ENCODE measurements at places on chromosomes 6 and 20.

- no peak for DNase-seq
These were observed 16.9 kb downstream of the TBPL1 start for GRCh38 chr6:133969921-133970295.

DNA sequence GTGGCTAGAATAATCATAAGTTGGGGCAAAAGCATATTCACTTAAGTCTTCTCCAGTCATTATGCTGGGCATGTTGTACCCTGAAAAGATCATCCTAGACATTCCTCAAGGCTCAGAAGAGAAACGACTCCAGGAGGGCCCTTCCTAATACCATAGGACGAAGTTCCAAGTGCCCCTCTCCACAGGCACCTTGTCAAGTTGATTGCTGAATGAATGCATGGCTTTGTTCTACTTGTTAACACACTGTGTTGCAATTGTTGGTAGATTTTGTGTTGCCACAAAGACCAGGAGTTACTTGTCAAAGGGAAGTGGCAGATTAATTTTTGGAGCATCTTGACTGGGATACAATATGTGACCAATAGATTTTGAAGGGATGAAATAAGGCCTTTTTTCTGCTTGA lies 194.3 kb upstream of the SMLR1 start:
- no peak for DNase-seq

- DNase-seq = no peak
These were observed 11.0 kb downstream of the ZNF133 start for GRCh38 chr20:18299364-18299763.

- no peak for DNase-seq
These were observed 407.1 kb upstream of the JAG1 start for GRCh38 chr20:11080781-11081377.

- DNase-seq = no peak
These were observed 101.5 kb downstream of the RPP40 start for GRCh38 chr6:4902363-4902762.

DNA sequence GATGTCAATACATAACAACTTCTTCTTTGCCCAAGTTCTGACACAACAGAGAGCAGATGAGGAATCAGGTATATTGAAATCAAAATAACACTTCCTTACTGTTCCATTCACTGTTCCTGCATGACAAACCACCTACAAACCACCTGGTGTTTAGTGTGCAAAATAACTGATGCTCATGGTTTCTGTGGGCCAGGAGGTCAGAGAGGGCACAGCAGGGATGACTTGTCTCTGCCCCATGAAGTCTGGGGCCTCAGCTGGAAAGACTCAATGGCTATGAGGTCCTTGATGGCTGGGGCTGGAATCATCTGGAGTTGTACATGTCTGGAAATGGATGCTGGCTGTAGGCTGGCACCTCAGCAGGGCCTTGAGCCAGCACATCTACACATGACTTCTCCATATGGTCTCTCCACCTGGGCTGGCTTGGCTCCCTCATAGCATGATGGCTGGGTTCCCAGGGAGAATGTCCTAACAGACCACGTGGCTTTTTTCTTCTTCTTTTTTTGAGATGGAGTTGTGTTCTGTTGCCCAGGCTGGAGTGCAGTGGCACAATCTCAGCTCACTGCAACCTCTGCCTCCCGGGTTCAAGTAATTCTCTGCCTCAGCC lies 7.4 kb upstream of the COX4I2 start:
- no peak for DNase-seq

DNA sequence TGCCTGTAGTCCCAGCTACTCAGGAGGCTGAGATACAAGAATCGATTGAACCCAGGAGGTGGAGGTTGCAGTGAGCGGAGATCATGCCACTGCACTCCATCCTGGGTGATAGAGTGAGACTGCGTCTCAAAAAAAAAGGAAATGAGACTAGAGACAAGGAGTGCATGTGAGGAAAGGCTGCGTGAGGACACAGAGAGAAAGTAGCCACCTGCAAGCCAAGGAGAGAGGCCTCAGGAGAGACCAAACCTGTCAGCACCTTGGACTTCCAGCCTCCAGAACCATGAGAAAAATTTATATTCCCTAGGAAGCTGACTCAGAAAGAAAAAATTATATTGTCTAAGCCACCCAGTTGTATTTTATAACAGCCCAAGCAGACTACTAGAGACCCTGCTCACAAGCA lies 7.4 kb upstream of the BEND3 start:
- no peak for DNase-seq

GRCh38 chr6:45637611-45638257 lies 260.0 kb upstream of the SUPT3H start:
- DNase-seq = no peak

DNA sequence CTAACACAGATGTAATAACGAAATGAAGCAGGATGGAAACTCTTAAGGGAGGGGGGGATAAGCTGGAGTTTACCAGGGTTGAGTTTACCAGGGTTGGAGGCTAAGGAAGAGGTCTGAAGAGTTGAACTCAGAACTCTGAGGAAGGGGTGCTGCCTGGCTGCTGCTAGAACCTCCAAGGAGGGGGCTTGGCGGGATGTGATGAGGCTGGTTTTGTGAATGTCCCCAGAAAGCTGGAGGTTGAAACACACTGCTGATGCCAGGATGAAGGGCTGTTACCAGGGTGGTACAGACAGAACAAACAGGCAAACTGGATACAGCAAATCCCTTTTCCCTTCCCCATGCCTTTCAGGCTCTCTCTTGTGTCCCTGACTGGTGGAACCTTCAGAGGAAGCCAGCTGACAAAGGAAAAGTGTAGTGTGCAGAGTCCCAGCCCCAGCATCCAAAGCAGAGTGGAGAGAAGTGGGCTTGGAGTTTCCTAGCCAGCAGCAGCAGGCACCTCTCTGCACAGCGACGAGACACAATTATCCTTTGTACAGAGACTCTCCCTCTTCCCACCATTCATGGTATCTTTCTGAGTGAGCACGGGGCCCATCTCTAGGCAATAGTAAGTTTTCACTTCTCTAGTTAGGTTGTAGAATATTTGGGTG lies 23.7 kb downstream of the UBE2V1 start:
- DNase-seq = no peak

GRCh38 chr6:113763311-113763766 lies 93.8 kb upstream of the MARCKS start:
- no peak for DNase-seq

DNA sequence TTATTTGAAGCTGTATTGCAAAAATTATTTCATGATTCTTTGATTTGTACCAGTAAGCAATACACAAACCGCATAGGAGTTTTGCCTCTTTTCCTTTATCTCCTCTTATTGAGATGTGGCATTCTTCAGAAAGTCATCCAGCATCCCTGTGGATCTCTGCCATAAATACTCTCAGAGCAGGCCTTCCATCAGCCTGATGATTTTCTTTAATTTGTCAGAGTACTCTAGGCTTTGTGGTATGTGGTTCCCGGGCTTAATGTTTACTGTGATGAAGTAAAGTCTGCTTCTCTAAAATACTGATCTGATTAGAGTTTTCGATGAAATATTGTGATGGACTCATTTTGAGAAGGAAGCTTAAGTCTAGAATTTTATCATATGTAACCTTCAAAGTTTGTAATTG lies 31.1 kb upstream of the SLC35D3 start:
- DNase-seq = no peak

DNA sequence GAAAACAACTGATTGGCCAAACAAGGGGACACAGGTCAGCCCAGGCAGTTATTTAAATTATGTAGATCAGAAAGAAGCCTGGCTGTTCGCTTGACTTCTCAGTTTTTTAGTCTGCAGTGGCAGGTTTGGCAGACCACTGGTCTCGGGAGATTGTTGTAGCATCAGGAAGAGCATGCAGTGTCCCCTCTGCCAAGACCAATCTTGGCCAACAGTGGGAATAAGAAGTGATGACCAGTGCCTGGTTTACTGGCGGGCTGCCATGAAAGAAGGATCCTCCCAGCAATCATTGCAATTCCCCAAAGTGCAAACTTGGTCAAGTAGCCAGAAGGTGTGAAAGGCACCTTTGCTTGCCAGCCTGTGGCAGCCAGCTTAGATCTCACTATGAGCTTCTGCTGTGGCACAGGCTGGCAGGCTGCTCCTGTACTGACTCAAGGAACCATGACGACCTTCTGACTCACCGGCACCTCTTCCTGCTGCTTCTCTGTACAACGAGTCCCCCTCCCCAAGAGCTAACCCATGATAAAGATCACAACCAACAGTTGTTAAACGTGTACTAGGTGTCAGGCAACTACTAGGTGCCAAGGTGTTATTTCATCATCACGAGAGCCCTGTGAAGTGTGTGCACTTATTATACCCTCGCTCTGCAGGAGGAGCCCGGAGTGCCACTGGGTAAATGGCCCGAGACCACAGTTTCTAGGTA lies 76.8 kb upstream of the DUSP22 start:
- peak; percentile 47 for DNase-seq

GRCh38 chr6:158674342-158675131 lies 24.7 kb downstream of the SYTL3 start:
- no peak for DNase-seq

GRCh38 chr20:5973172-5973571 lies 22.7 kb downstream of the MCM8 start:
- DNase-seq = no peak

- DNase-seq = no peak
These were observed 43.4 kb upstream of the ATXN1 start for GRCh38 chr6:16804546-16805242.

GRCh38 chr20:14918281-14918680 lies 580.9 kb upstream of the FLRT3 start:
- no peak for DNase-seq

DNA sequence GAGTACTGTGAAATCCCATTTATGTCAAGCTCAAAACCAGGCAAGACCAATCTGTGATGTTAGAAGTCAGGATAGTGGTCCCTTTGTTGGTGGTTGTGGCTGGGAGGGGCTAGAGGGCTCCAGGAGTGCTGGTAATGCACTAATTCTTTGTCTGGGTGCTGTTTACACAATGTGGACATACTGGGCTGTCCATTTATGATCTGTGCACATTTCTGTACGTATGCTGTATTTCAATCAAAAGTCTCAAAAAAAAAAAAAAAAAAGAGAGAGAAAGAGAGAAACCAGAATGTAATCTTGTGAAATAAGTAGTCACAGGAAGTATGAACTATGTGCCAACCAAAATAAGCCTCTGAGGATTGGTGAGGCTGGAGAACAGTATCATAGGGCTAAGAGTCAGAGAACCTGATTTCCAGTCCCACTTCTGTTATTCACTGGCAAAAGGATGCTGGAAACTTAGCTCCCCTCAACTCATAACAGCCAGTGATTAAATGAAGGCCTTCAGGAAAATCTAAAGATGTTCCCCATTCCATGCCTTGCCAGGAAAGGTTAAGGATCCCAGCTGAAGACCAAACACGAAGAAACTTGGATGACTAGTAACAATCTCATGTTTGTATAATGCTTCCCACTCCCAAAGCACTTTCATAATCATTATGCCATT lies 19.6 kb upstream of the TRAM2 start:
- DNase-seq = no peak

- DNase-seq = no peak
These were observed 123.5 kb upstream of the CST7 start for GRCh38 chr20:24825591-24825990.

DNA sequence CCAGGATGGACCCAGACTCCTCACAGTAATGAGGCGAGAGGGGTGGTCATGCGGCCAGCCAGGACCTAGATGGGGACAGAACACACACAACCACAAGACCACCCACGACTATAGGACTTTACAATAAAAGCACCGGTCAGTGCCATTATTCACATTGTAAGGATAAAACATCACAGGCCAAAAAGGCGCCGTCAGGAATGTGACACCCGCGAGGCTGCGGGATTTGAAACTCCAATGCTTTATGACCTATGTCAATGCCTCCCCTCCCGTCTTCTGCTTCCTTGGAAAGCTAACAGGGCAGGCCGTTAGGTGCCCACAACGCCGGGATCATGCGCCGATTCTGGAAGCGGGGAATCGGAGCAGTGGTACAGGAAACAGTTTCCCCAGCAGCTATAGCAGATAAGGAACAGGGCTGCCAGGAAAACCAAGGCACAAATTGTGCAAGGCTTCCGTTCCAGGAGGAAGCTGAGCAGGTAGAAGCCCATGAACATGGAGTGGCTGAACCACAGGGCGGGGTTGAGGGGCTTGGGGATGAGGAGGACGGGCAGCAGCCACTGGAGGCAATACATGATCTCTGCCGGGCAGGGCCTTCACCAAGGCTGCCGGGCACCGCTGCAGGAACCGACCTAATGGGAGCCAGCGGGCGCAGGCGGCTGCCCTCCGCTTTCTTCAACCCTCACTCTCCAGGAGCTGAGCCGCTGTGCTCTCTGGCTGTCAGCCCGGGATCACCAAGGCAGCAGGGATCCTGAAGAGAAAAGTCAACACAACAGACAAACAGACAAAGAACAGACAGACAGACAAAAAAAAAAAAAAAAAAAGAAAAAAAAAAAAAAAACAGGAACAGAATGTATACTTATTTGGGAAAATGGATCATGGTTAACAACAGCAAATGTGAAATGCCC lies 2.2 kb upstream of the NNAT start:
- DNase-seq = no peak

DNA sequence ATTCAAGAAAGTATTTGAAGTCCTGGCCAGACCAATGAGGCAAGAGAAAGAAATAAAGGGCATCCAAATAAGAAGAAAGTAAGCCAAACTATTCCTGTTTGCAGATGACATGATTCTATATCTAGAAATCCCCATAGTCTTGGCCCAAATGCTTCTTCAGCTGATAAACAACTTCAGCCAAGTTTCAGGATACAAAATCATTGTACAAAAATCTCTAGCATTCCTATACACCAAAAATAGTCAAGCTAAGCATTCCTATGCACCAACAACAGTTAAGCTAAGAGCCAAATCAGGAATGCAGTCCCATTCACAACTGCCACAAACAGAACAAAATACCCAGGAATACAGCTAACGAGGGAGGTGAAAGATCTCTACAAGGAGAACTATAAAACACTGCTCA lies 60.1 kb upstream of the PHIP start:
- no peak for DNase-seq

DNA sequence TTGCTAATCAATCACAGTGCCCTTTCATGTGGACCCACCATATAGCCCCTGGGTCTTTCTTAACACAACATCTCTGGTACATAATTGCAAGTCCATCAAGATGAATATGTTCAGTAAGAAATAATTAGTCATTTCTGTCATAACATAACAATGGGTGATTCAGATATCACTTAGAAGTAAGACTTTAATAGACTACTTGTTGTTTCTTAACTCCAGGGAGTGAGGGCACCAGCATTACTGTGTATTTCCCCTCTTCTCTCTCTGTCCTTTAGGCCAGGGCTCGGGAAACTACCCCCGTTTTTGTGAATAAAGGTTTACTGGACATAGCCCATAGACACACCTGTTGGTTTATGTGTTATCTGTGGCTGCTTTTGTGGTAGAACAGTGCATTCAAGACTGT lies 123.5 kb downstream of the SLC24A3 start:
- DNase-seq = no peak

DNA sequence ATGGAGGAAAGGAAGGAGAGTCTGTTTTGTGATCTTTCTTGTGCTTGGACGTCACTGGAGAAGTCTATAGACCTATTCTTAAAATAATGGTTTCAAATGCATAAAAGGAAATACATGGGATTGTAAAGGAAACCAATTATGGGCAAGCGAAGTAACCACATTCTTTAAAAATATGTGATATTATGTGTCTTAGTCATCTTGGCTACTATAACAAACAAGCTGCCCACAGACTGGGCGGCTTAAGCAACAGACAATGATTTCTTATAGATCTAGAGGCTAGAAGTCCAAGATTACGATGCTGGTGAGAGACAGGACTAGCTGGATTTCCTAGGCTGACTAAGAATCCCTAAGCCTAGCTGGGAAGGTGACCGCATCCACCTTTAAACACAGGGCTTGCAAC lies 49.4 kb upstream of the CD83 start:
- no peak for DNase-seq

GRCh38 chr20:49346682-49347081 lies 68.8 kb upstream of the ZNFX1 start:
- no peak for DNase-seq

- no peak for DNase-seq
These were observed 122.3 kb downstream of the ANKS1A start for GRCh38 chr6:35011096-35012041.
